ENCODE measurements at places on chromosomes 4 and X. TPM values are rescaled to one million over a fixed set of nuclear protein-coding genes. Genes with fewer than 3 reads are reported as not detected.

DNA sequence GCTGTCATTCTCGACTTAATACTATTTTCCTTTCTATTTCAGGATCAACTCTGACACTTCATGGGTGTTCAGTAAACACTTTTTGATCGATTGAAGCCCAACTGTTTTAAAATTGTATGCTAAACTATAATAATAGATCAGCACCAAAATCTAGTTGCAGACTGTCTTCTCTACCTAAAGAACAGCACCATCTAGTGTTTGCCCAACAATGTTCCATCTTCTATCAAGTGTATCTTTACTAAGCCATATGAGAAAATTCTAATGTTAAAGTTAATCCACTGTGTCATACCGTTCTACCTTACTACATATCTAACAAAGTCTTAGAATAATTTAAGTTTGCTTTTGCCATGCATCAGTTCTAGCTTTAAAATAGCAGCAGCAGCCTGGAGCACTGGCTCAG is 113.0 kb upstream of the PRDX4 start:
- H3K4me3 ChIP-seq, result no peak overlapping the region
- no peak for DNase-seq
- H3K27me3 ChIP-seq, result no peaks in the 10 kb centered on the region
- H3K36me3 ChIP-seq, result no peaks in the 10 kb centered on the region

GRCh38 chr4:74267998-74268606 is 40.2 kb upstream of the EPGN start:
- no peaks in the 10 kb centered on the region for H3K27me3 ChIP-seq
- no peak overlapping the region for H3K4me3 ChIP-seq
- H3K4me1 ChIP-seq, result no peaks in the 10 kb centered on the region
- no peaks in the 10 kb centered on the region for H3K36me3 ChIP-seq
- DNase-seq, result no peak

ETNPPL gene
- total RNA-seq, result not detected

MAPK10 gene
- total RNA-seq, result 0.28 TPM

GRCh38 chr4:141065872-141066271 is 67.4 kb downstream of the RNF150 start:
- no peak overlapping the region for H3K27ac ChIP-seq
- no peaks in the 10 kb centered on the region for H3K4me1 ChIP-seq
- no peak overlapping the region for H3K4me3 ChIP-seq
- no peak for DNase-seq
- H3K27me3 ChIP-seq, result no peaks in the 10 kb centered on the region
- no peaks in the 10 kb centered on the region for H3K36me3 ChIP-seq

RASGEF1B gene
- 32.3 TPM for total RNA-seq

DNA sequence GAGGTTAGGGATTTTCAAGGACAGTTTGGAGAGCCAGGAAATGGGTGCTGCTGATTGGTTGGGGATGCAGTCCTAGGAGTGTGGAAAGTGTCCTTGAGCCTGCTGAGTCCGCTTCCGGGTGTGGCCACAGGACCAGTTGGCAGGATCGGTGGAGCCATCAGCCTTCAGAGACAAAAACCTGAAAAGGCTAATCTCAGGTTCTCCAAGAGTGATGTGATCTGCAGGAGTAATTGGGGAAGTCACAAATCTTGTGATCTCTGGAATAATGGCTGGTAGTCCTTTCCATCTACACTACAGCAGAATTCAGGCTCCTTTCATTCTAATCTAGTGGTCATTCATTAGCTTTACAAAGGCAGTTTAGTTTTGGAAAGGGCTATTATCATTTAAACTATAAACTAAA is 55.9 kb upstream of the BMP2K start:
- H3K27ac ChIP-seq, result no peak overlapping the region
- H3K27me3 ChIP-seq, result no peaks in the 10 kb centered on the region
- no peaks in the 10 kb centered on the region for H3K36me3 ChIP-seq
- H3K4me1 ChIP-seq, result no peaks in the 10 kb centered on the region
- DNase-seq, result no peak

SPANXD gene
- not detected for total RNA-seq
